Central memory CD4-positive, alpha-beta T cell (primary cell): ENCODE measurements at places on chromosomes 6 and 20.

DNA sequence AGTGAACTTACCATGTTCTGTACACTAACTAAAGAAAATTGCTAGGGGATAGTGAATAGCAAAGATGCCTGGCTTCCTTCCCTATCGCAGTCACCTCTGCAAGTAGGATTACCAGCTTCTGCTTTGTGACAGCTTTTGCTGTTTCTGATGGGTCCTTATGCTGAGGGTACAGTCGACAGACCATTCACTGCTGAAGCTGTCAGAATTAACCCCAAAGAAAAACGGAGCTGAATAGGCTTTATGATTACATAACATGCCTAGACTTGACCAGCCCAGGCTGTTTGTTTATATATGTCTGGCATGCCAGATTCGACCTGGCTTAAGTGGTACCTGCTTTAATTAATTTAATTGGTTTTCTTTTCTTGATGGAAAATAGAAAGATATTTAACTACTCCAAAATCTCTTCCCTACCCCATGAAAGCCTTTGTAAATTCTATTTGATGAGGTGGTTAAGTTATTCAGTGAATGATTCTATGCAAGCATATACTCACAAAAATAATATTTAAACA, 21.7 kb upstream of the PRELID3B start:
- DNase-seq = no peak

GRCh38 chr6:168527451-168528210, 86.6 kb downstream of the SMOC2 start:
- no peak for DNase-seq

DNA sequence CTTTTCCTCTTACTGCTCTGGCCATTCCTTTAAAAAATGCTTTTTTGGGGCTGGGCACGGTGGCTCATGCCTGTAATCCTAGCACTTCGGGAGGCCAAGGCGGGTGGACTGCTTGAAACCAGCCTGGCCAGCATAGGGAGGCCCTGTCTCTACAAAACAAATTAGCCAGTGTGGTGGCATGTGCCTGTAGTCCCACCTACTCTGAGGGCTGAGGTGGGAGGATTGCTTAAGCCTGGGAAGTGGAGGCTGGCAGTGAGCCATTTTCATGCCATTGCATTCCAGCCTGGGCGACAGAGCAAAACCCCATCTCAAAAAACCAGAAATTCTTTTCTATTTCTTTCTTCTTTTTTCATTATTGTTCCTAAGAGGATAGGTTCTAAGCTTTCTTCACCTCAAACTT, 36.9 kb upstream of the RNF144B start:
- DNase-seq = no peak

- no peak for DNase-seq
Observed at GRCh38 chr20:37446286-37447032, 74.6 kb upstream of the NNAT start.

DNA sequence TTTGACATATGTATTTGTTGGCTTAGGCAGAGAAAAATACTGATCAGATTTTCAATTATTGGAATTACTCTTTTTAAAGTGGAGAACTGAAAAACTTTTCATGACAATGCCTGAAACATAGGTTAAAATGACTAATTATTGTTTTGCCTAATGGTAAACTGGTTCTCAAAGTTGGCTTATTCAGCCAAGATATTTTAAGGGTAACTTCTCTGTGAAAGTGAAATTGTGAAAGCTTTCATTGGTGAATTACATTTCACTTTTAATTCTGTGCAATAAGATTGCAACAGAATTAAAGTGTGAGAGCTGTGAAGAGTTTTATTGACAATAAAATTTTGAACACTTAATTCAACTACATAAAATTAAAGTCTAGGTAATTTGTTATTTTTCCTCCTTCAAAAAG, 24.5 kb downstream of the KIAA0408 start:
- no peak for DNase-seq

DNA sequence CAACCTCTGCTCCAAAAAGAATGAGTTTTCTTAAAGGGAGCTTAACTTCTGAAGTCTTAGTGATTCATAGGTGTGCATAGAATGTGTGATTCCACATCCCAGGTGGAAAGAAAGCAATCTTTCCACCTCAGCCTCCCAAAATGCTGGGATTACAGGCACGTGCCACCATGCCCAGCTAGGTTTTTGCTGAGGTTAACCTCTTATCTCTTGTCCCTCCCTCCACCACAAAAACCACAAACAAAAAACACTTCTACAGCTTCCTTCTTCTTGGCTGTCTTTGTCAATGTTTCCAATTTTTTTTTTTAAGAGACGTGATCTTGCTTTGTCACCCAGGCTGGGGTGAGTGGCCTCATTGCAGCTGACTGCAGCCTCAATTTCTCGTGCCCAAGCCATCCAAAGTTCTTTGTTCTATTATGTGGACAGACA, 8.1 kb upstream of the CSE1L start:
- DNase-seq = peak; percentile 38

DNA sequence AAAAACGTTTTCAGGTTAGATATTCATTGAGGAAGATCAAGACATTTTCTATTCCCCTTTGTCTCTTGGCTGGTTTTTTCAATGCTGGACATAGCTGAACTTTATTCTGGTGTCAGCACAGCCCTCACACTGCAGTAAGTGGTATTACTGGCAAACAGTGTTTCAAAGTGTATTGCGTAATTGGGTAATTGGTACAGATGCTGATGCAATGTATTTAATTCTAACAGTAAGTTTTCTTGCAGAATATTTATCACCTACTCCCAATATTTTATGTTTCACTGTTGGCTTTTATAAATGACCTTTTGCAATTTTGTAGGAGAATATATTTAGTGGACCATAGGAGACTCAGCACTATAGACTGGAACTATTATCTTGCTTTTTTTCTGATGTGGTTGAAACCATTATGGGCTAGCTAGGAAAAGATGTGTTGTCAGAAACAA, 287.6 kb upstream of the SOX4 start:
- no peak for DNase-seq

- DNase-seq = no peak
Observed at GRCh38 chr20:11935212-11936154, 17.8 kb downstream of the BTBD3 start.

- DNase-seq = no peak
Observed at GRCh38 chr6:83417880-83418663, 12.8 kb downstream of the ME1 start.

DNA sequence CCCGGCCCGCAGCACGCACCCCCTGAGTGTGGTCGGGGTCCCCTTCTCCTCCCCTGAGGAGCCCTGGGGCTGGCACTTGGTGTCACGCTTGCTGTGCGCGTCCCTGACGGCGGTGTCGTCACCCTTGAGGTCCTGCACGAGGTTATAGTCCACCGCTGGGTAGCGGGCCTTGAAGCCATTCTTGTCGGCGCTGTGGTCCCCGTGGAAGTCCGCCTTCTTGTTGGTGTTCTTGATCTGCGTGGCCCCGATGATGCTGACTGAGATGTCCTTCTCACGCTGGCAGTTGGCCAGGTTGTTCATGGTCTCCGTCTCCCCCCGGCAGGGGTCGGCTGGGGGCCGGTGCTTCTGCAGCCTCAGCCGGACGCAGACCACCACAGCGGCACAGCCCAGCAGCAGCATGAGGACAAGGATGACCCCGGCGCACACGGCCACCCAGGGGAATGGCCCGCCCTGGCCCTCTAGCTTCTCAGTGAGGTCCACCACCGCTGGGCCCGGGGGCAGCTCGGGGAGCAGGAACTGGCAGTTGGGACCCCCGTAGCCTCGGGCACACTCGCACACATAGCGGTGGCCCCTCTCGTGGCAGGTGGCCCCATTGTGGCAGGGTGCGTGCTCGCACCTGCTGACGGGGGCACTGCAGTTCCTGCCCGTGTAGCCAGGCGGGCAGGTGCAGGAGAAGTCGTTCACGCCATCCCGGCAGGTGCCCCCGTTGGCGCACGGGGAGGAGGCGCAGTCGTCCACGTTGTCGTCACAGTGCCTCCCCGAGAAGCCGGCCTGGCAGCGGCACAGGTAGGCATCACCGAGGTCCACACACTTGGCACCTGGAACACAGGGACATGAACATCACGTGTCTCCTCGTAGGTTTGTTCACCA, 7.4 kb downstream of the DLL1 start:
- DNase-seq = no peak

- DNase-seq = no peak
Observed at GRCh38 chr20:20466341-20466879, 98.5 kb downstream of the INSM1 start.

DNA sequence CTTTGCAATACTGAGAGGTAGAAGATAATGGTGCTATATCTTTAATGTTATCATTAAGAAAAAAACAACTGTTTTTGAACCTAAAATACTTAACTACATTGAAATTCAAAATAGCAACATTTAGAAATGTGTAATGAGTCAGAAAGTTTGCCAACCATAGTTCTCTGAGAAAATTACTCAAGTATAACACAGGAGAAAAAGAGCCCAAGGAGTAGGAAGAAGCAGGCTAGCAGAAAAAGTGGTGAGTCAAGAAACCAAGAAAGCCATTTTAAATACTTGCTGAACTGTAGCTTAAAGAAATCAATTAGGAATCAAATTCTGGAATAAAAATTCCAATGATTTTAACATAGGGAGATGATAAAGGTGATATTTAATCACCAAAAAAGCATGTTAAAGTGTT, 181.0 kb upstream of the RSPO3 start:
- DNase-seq = no peak

GRCh38 chr20:16929756-16930155, 181.6 kb downstream of the OTOR start:
- no peak for DNase-seq

DNA sequence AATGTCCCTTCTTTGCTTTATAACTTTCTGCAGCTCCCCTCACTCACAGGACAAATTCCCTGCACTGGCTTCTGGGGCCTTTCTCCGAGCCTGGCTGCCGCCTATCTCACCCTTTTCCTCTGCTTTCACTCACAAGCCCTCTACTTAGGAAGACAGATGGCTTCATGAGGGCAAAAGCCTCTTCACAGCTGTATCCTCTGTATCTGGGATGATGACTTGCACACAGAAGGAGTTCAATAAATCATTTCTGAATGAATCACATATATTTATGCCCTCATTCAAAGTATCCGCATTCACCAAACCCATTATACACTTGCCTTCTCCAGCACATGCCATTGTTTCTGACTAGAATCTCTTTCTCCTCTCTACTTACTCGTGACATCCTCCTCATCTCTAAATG, 159.0 kb upstream of the RIPOR2 start:
- DNase-seq = no peak

DNA sequence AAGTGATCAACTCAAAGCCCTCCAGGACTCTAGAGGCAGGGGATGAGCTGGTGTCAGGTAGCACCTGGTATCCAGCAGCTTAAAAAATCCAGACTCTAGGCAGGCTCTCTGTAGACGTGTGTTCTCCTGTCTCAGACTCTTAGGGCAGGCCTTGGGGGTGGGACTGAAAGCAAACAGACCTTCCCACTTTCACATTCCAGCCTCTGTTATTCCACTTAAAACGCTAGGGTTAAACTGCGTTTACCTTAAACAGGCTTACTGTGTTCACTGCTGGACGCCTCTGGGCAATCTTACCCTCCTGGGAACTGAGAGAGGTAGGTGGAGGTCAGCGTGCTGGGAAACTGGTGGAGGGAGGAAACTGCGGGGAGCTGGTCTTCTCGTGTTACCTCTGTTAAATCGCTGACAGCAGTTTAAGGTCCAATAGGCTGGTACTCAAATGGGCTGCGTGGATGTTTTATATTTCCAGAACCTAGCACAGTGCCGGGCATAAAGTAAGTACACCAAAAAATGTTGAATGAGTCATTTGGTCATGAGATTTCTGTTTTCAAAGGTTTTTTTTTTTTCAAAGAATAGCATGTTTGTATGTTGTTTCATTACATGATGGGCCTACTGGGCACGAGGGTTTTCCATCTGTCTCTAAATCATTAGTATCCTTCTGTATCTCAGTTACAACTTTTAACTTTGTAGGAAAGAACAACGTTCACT, at the start of gene GCNT2:
Gene GCNT2, plus strand, starts transcription at position 248 of the 705 bp plus-strand sequence. CDS start 7,561 bp downstream, outside the sequence.
- DNase-seq = no peak

- DNase-seq = no peak
Observed at GRCh38 chr20:4113615-4114603, 98.6 kb upstream of the RNF24 start.

DNA sequence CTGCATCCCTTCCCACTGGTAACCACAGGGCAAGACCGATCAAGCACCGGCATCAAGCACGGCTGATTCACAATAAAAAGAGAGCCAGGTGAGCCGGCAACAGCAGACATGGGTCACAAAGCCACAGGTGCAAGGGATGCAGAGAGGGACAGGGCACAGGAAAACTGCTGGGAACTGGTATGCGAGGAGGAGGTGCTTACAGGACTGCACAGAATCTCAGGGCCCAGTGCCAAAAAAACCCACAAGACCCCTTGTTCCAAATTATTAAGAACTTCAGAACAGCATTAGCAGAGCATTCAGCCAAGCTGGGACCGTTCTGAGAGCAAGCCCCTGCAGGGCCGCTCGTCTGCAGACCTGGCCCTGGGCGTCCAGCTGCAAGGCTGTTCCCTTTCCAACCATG, 35.4 kb downstream of the BFSP1 start:
- DNase-seq = no peak

DNA sequence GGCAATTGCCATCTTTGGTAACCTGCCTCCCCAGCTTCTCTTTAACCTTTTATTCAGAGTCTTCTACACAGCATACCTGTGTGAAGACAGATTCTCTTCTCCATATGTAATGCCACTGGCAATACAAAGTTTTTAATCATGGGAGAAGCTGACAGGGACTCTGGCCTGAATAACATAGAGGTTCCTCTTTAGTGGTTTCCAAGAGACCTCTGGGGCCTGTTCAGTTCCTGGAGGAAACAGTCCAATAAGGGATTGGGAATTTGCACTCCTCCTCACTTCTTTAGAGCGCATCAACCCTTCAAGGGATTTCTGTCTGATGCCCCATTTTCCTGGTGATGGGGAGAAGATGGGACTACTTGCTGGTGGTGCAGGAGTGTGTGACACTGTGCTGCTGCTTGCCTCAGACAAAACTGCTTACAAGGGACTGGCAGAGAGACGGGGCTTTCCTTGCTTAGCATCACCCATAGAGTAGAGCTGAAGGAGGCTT, 1.4 kb downstream of the RIMS1 start:
- no peak for DNase-seq

DNA sequence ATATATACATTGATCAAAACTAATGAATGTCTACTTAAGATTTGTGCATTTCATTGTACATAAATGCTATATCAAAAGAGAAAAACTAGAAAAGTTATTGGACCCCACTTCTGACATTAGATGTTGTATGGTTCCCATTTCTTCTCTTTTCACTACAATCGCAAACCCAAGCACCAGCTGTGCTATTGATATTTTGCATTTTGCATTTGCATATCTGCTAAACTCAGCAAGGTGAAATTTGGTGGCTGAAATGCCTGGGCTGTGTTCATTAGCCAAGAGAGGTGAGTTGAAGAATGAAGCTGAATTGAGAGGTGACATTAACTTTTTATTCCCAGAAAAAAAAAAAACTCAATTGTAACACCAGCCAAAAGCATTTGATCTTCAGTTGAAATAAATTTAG, 232.1 kb upstream of the TENT5A start:
- no peak for DNase-seq
